Choroid plexus epithelial cell (primary cell): ENCODE measurements at places on chromosomes 5 and 9.
A peak's percentile ranks its signal among the peaks of the same experiment; 100 is the strongest.

DNA sequence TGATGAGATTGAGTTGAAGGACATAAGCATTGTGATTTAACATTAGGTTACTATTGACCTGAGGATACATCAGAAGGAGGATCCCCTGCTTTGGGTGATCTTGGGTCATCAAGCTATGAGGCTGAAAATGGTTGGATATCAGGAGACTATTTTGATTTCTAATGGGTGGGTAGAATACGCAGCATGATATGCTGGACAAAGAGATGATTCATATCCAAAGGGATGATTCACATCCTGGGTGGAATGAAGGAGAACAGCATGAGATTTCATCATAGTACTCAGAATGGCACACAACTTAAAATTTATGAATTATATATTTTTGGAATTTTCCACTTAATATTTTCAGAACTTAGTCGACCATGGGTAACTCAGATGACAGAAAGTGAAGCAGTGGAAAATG, 1759.5 kb upstream of the C9orf72 start:
- peak; percentile 80 for DNase-seq

DNA sequence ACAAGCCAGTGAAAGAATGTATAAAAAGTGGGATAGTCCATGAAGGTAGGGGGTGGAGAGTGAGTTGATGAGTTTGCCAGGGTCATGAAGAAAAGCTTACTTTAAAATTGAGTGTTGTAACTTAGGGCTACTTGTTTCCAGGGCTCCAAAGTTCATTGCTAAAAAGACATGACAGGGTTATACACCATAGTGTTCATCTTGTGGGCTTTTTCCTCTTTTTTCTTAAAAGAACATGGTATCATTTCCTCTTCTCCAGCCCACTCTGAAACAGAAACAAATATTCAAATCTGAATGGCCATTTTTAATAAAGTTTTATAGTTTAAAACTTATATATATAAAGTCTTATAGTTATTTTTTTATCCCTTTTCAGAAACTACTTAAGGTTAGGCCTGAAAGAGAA, 115.7 kb upstream of the SMC2 start:
- DNase-seq = no peak

DNA sequence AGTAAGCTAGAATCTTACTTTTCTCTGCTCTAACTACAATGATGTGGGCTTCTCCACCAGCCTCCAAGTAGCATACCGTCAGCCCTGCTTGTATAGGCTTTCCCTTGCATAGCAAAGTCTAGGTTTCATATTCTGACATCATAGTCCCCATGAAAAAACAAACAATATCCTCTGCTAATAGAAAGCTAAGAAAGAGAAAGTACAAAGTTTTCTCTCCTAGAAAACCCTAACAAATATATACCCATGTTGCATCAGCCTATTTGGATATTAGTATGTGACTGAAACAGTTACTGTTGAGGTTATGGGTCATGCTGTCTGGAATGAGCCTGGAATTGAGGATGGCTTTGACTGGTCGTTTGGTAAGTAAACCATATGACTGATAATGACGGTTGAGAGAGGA, 1696.0 kb downstream of the MAT2B start:
- peak; percentile 69 for DNase-seq

- peak; percentile 27 for DNase-seq
Measured at GRCh38 chr5:1343931-1344901, 683 bp downstream of the CLPTM1L start.

GRCh38 chr9:26744191-26744965, 148.2 kb downstream of the CAAP1 start:
- peak; percentile 63 for DNase-seq

GRCh38 chr9:108282872-108283271, 572.9 kb downstream of the ACTL7B start:
- DNase-seq = peak; percentile 48

- DNase-seq = peak; percentile 76
Measured at GRCh38 chr5:60161340-60161934, 267.9 kb upstream of the PDE4D start.

GRCh38 chr5:130541617-130542221, 623.3 kb downstream of the HINT1 start:
- peak; percentile 89 for DNase-seq

- DNase-seq = no peak
Measured at GRCh38 chr5:139636207-139636792, 11.8 kb upstream of the CXXC5 start.

DNA sequence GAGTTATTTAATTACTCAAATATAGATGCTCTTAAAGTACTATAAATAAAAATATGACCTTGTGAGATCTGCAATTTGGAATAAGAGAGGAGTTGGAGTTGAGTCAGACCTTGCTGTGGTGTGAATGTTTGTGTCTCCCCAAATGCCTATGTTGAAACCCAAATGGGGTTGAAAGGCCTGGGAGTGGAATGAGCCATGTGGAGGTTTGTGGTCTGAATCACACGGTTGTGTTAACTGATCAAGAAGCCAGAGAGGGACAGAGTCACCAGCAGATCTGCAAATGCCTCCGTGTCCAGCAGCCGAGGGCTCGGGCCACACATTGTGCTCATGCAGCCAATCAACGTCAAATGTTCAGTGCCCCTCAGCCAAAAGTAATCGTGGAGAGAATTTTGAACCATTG, 404.4 kb downstream of the ICE1 start:
- peak; percentile 37 for DNase-seq

GRCh38 chr5:170809551-170809950, 26.0 kb downstream of the GABRP start:
- DNase-seq = peak; percentile 89
